Nephron progenitor cell (in vitro differentiated cells): ENCODE measurements at places on chromosomes 1 and 21.

DNA sequence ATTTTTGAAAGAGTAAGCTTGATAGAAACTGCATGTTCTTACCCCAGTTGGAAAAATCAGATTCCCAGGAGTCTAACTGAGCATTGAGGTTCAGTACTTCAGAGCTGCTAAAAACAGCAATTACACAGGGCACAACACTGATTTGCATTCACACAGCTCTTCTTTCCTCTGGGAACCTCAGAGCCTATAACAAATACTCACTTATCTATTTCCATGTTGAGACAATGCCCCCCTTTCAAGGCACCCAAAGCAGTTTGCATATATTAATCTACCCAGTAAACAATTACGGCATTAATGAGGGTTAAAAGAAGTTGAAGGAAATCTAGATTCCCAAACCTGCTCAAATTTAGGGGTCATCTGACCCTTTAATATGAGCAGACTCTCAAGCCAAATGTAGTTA, 126.9 kb upstream of the SLC35F3 start:
- DNase-seq = no peak

- no peak for DNase-seq
Measured at GRCh38 chr1:88825721-88826120, 65.6 kb downstream of the GTF2B start.

DNA sequence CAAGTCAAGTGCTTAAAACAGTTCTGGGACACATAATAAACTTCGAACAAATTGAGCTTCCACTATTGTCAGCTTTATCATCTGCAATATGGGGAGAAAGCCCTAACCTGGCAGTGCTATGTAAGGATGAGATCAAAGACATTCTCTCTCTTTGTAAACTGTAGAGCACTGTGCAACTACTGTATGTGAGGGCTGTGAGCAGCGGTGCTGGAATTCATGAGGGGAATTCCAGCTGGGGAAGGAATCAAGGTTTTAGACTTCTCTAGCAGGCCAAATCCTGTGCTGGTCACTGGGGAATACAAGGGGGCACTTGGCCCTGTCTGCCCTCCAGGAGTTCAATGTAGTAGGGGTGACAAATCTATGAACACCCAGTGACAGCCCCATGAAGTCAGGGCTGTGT, 9.3 kb downstream of the FAM151A start:
- no peak for DNase-seq

GRCh38 chr1:39413902-39414528, 77.4 kb upstream of the BMP8A start:
- DNase-seq = no peak

- no peak for DNase-seq
Measured at GRCh38 chr1:53122201-53122885, 20.1 kb downstream of the SLC1A7 start.

- DNase-seq = no peak
Measured at GRCh38 chr21:42161401-42161955, 57.5 kb upstream of the ABCG1 start.
